ENCODE measurements at places on chromosomes 7 and 10.

DNA sequence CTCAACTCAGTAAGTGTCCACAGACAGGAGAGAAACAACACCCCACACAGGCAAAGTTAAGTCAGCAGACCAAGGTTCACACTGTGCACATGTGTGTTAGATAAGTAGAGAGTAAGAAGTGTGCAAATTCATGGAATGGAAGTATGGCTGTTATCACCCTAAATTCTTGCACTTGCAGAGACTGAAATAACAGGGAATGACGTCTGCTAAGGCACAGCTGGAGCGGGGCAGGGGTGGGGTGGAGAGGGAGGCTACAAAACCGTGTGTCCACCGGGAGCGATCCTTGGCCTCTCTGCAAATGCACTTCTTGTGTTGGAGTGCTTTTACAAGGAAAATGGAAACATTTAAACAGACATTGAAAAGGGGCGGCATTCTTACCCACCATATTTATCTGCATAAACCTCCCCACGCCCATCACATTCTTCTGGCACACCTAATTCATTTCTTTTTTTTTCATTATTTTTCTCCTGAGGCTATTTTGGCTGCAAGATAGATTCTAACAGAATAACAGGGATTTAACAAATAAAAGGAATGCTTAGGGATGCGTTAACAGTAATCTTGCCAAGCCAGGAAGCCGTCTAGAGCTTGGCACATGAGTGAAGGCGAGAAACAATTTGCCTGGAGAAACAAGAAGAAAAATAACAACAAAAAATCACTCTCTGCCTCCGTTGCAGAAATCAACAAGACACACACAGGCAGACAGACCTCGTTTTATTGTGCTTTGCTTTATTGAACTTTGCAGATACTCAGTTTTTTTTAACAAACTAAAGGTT is 30.1 kb downstream of the TNS3 start:
- no peak for DNase-seq

DNA sequence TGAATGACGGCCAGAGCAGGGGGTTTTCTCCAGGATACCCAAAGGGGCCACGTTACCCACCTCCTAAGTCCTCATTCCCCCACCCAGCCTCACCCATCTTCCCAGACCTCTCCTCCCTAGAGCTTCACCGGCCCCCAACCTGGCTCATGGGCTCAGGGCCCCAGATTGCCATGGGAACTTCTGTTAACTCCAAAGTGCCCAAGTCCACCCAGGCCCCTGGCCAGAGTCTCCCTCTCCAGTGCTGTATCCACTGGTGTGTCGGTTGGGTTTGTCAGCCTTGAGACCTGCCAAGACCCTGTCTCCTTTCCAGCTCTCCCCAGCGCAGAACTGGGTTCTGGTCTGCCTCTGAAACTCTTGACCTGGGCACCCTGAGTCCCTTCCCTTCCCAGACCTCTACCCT is 37.1 kb upstream of the ZMIZ2 start:
- DNase-seq, result no peak

DNA sequence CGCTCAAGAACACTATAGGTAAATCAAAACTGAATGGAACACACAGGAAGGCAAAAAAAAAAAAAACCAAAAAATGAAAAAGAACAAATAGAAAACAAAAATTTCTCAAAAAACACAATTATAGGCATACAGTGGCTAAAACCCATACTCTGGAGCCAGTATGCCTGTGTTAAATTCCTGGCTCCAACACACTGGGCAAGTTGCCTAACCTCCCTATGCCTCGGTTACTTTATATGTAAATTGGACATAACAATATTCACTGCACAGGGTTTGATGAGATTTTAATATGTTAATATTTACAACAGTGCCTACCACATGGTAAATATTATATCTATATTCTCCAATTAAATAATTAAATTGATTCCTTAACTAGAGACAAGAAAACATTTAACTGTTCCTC is 217.1 kb downstream of the HTR7 start:
- no peak for DNase-seq

- DNase-seq, result no peak
Observed at GRCh38 chr7:132789281-132789680, 213.0 kb upstream of the PLXNA4 start.

- DNase-seq, result no peak
Observed at GRCh38 chr7:46549347-46549746, 628.3 kb upstream of the IGFBP3 start.

GRCh38 chr10:11687357-11687771 is 54.8 kb upstream of the ECHDC3 start:
- no peak for DNase-seq

DNA sequence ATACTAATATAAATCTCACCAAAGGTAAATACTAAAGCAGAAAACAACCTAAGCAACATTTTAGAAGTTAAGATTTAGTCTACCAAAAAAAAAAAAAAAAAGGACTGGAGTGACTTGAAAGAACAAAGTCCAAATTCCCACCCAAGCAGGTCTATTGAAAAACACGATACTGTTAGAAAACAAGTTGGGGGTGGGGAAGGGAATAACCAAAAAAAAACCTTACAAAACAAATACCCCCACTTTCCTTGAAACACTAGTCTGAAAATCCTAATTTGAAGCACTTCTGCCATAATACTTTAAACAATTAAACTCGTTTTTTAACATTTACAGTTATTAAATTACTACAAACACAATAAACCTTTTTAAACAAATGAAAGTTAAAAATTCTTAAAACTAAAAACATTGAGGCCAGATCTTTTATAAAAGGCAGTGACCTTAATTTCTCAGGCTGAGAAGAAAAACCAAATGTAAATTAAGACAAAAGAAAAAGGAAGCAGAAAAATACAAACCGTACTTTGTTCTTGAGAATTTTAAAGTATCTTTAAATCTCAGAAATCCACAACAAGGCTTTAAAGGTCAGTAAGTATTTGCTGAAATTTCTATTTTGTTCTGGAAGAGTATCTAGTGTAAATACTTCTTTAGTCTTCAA is 135.1 kb downstream of the NRBF2 start:
- no peak for DNase-seq

DNA sequence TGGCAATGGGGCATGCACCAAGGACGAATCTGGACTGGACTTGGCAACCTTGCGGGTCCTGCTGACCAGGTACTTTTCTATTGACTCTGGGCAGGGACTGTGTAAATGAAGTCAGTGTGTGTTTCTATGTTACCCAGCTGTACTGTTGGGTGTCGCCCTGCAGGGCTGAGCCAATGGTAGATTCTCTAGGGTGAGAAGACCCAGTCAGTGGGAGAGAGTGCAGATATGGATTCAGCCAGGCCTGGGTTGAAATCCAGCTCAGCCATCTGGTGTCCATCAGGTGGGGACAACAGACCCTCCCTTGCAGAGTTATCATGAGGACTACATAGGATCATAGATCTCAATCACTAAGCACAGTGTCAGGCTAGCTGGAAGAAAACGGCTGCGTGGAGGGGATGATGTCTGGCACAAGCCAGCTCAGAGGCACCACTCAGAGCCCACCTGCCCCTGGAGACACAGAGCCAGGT is 4.9 kb upstream of the PPIF start:
- no peak for DNase-seq

Measured in stimulated activated CD4-positive, alpha-beta T cell treated with anti-CD3 and anti-CD28 coated beads, Interleukin-1b, Interleukin-23, amount 100 ng/mL, for 24 hours (primary cell).